NCI-H1092 (cell line): ENCODE measurements at places on chromosomes 7 and 10.

DNA sequence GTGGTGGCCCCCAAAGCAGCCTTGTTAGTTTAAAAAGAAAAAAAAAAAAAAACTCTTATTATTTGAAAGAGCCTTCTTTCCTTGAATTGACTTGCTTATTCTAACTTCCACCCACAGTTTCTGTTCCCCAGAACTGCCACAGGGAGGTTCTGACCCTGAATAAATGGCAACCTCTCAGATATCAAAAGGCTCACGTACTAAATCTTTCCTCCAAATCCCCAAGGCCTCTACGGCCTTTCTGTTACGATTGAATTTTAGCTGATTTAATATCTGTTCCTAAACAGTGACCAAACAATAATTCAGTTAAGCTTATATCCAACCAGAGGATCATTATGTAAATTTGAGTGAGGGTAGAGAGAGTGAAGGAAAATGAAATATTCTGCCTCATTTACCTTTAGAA is 482.8 kb downstream of the GFRA1 start:
- DNase-seq = no peak

DNA sequence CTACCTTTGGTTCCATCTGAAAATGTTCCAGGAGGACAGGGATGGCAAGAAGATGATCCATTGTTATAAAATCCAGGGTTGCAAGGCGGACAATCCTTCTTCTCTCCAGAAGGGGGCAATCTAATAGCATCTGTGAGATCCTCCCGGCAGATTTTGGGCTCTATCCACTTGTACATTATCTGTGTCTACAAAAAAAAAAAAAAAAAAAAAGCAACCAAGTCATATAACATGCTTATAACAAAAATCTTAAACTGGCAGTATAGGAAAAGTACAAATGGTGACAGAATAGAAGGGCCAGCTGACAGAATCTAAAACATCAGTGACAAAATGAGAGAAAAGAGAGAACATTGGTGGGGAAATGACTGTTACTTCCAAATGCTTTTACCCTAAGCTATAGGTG is 132.7 kb downstream of the ELAPOR2 start:
- DNase-seq = peak; percentile 52

GRCh38 chr10:132395704-132396493 is 1.1 kb upstream of the PWWP2B start:
- DNase-seq = no peak

DNA sequence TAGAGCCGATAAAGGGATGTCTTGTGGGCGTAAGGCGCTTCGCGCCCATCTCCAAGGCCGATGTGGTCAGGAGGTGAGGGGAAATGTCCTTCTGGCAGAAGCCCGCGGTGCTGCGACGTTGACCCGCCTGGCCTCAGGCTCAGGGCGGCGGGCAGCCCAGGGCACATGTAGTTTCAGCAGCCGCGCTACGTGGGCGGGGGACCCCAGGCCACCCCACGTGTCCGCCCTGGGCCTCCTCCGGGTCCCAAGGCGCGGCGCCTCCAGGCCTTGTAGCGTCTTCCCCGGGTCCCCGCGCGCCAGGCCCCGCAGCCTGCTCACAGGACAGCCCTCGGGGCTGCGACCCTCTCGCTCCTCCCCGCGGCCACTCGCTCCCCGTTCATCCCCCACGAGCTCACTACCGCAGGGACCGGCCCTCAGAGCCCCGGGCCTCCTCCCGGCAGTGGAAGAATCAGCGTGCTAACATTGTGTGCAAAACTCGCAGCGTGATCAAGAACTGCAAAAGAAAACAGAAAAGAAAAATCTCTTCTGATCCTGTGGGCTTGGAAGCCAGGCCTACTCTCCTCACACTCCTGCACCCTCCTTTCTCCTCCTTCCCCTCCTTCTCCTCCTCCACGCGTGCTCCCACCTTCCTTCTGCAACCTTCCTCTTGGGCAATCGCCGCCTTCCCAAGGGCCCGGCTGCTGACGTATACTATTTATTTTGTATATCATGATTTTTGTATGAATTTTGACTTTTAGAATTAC is 4.4 kb upstream of the TBX20 start:
- no peak for DNase-seq

GRCh38 chr7:155713384-155713783 is 68.9 kb downstream of the RBM33 start:
- DNase-seq = no peak

GRCh38 chr7:108455551-108455997 is 662 bp downstream of the NRCAM start:
- DNase-seq = peak; percentile 59

GRCh38 chr7:78412216-78412858 is 613.8 kb downstream of the PHTF2 start:
- no peak for DNase-seq

- DNase-seq = no peak
These were observed 24.0 kb upstream of the HABP2 start for GRCh38 chr10:113528876-113529275.

GRCh38 chr7:56229631-56230030 is 113.4 kb upstream of the NUPR2 start:
- DNase-seq = no peak

DNA sequence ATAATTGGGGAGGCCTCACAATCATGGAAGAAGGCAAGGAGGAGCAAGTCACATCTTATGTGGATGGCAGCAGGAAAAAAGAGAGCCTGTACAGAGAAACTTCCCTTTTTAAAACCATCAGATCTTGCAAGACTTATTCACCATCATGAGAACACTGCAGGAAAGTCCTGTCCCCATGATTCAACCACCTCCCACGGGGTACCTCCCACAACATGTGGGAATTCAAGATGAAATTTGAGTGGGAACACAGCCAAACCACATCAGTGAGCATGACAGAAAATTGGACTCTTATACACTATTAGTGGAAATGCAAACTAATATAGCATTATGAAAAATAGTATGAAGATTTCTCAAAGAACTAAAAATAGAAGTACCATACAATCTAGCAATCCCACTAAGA is 271.2 kb downstream of the MAGI2 start:
- DNase-seq = no peak

DNA sequence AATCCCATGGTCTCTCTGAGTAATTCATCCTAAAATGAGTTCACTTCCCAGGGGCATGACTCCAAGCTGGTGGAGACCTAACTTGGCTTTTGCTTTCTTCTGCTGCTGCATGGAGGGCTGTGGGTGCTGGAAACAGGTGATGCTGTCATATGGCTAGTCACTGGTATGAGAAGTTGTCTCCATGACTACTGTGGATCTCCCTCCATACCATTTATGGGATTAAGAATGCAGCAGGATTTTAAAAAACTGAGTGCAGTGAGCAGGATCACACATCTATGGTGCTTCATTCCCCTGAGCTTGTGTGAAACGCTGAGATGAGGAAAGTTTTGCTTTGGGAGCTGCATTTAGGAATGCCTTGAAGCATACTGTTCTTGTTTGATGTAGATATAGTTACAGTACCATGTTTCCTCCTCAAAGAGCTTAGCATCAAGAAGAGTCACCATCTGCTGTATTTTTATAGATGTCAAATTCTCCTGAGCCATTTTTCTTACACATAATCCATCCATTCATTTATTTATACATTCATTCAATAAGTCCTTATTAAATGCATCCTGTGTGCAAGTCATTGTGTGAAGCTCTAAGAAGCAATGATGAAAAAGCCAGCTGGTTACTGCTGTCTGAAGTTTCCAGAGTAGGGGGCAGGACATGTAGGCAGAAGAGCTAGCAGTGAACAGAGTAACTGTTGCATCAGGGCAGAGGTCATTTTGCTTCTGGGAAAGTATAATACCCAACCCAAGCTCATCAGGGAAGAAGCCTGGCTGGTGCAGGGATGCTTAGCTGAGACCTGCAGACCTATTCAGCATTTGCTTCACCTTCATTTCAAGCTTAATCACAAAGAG is 534.8 kb downstream of the AUTS2 start:
- no peak for DNase-seq

GRCh38 chr10:113037218-113037617 is 87.2 kb downstream of the TCF7L2 start:
- no peak for DNase-seq

- no peak for DNase-seq
These were observed 275.2 kb downstream of the PHTF2 start for GRCh38 chr7:78073609-78074382.

DNA sequence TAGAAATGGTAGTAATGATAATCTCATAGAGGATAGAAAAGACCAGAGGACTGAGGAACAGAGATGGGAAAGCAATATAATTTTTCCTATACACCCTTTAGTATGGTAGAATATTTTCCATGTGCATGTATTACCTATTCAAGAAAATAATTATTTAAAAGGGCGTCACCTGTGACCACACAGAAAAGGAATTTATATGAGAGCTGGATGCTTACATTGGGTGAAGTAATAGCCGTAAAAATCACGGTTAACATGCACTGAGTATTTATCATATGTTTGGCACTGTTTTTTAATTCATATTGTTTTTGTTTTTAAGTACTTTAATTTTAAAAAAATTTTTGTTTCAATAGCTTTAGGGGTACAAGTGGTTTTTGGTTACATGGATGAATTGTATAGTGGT is 195.1 kb downstream of the IPMK start:
- DNase-seq = no peak

DNA sequence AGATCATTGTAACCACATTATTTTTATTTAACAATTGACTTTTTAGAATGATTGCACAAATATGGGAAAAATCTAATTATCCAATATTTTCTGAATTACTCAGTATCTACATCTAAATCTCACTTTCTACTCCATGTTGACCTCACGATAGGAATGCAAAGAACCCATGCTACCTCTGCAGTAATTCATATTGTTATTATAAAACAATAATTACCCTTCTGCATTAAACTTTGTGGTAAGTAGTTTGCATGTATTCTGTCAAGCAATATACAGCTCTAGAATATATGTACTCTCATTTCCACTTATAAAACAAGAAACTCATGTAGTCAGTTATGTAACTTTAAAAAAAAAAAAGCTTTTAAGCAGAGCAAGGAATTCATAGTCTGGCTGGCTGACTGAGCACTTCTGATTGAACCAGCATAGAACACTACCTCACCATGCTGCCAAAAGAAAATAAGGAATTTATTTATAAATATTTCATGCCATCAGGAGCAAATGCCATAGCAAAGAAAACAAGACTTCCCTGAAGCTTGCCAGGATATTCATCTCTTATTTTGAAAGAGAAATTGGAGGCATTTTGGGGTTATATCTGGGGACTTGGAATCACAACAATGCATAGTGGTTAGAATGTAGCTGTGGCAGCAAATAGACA is 895.7 kb downstream of the XPNPEP1 start:
- DNase-seq = no peak

DNA sequence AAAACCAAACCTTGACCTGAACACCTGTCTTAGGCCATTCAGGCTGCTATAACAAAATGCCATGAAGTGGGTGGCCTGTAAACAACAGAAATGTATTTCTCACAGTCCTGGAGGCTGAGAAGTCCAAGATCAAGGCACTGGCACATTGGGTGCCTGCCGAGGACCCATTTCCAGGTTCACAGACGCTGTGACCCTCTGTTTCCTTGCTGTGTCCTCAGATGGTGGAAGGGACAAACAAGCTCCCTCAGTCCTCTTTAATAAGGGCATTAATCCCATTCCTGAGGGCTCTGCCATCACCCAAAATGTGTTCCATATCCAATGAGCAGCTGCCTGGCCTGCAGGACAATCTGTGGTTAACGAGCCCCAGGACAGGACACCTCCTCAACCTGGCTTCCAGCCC is 67.6 kb downstream of the ITGB1 start:
- no peak for DNase-seq

DNA sequence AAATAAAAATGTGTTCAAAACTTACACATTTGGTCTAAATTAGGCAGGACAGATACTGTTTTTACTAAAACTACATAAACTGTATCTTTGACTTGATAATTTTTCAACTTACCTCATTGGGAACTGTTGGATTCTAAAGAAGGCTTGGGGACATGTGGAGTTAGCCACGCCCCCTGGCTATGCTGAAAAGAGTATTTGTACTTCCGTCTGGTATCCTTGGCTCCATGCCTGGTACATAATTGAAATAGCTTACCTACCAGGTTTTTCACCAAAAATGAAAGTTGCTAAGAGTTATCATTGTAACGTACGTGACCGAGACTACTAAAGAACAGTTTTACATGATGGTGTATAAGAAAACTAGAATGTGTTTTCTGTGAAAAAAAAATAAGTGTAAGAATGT is 604.8 kb upstream of the IGFBP3 start:
- DNase-seq = no peak

GRCh38 chr10:49429458-49429857 is 33.6 kb upstream of the DRGX start:
- no peak for DNase-seq

GRCh38 chr7:90797596-90797995 is 201.5 kb downstream of the CDK14 start:
- no peak for DNase-seq

- no peak for DNase-seq
These were observed 407.7 kb downstream of the PARD3 start for GRCh38 chr10:34407324-34407805.

- no peak for DNase-seq
These were observed 474.2 kb downstream of the ADRA2A start for GRCh38 chr10:111551001-111551400.

- no peak for DNase-seq
These were observed 2.0 kb downstream of the PLCE1 start for GRCh38 chr10:93995598-93996271.

DNA sequence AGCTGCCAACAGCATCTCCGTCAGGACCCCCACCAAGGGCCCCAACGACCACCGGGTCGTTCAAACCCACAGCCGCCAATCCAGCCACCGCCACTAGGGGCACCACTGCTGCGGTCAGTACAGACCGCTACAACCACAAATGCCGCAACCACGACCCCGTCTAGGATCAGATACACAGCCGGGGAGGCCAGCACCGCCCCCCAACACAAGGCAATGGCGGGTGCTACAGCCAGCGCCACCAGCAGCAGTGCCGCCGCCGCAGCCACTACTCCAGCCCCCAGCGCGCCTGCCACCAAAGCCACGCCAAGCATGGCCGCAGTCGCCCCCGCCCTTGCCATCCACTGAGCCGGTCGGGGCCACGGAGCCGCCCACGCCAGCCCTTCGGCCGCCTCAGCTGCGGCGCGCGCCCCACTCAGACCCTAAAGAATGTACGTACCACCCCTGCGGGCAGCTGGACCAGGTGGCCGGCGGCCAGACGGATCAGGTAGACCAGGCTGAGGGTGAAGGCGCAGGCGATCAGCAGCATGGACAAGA is 473 bp downstream of the CYP51A1 start:
- DNase-seq = peak; percentile 83

DNA sequence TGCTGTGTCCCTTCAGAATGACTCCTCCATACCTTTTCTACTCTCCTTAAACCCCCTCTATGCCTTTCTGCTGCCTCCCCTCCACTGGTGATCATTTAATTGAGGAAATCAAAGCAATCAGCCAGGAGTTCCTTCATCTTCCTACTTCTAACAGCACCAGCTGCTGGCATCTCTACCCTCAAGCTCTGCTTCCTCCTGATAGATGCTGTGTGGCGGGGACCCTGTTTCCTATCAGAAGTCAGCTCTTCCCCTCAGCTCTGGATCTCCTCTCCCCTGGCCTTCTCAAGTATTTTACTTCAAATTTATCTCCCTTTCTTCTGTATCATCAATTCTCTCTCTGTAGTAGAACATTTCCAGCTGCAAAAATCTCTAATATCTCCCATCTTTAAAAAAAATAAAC is 183.7 kb downstream of the ELMO1 start:
- DNase-seq = no peak
